ENCODE measurements at places on chromosomes 7 and 10. TPM values are rescaled to one million over a fixed set of nuclear protein-coding genes. Genes with fewer than 3 reads are reported as not detected.

Gene PTPRN2
- 0.32 TPM for total RNA-seq

Gene PDE6C
- total RNA-seq, result not detected

Gene GNG11
- 21.4 TPM for total RNA-seq

Gene HELLS
- total RNA-seq, result 6.6 TPM

Gene TES
- total RNA-seq, result 68.8 TPM

Gene ANXA8L1
- total RNA-seq, result not detected

Gene NRCAM
- total RNA-seq, result 3.4 TPM

Gene SHH
- total RNA-seq, result not detected

Gene ABCC2
- 1.3 TPM for total RNA-seq

Gene SOSTDC1
- total RNA-seq, result 0.73 TPM

Gene ACTR3C
- total RNA-seq, result not detected

Gene CYP51A1
- total RNA-seq, result 252 TPM

Gene HNRNPF
- 200 TPM for total RNA-seq

Gene CTAGE6
- total RNA-seq, result 0.97 TPM

Data from hair follicle dermal papilla cell (primary cell).